ENCODE measurements at places on chromosomes 12 and 14.

GRCh38 chr14:96030108-96030760 is 8.9 kb upstream of the C14orf132 start:
- no peak for DNase-seq

DNA sequence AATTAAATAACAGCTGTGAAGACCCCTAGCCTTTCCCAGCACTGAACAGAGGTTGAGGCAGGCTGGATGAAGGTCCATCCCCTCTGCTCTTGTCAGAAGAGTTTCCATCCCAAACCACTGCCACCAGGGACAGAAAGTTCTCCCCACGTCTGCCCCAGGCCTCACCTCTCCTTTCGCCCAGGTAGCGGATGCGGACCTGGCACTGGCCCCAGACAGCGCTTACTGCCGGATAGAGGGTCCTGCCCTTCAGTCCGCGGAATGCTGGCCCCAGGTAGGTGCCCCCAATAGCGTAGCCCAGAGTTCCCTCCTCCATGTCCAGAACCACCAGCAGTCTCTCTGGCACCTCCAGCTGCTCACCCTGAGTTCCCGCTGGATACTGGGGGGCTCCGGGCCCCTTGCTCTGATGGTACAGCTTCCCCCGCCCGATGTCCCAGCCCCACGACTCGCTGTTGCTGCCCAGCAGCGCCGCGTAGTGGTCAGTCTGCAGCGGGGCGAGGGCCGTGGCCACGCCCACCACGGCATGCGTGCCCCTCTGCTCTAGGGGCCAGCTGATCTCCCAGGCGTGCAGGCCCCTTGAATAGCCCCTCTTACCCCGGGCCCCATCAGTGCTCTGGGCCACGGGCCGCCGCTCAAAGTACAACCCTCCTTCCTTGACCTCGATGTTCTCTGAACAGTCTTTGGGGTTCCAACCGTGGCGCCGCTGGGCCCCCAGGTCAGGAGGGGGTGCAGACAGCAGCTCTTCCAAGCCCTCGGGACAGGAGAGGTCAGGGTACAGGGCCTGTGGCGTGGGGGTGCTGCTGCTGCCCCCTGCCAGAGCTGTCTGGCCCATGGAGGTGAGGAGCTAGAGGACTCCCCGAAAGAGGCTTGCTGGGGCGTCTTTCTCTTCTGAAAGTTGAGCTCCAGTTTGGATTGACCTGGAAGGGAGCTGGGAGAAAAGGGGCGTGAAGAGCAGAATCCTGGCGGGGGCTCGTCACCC is 742 bp downstream of the SPSB2 start:
- peak; percentile 83 for DNase-seq

DNA sequence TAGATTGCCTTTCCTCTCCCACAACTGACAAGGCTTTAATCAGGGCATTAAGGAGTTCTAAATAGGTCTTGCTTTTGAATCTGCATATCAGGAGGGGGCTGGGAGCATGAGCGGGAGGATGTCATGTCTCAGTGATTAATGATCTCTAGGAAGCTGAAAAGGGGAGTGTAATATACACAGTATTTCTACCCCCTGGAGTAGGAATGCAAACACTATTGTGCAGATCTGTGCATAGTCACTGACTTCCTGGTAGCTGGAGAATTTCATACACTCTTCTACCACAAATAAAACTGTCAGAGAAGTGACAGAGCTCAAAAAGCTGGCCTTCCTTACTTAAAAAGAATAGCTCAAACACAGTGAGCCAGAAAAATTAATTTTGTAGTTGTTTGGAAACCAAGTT is 65.8 kb downstream of the RIC8B start:
- DNase-seq, result no peak

- DNase-seq, result no peak
Observed at GRCh38 chr14:65000898-65001591, 14.3 kb downstream of the FNTB start.

- DNase-seq, result no peak
Observed at GRCh38 chr14:100325231-100325632, 2.1 kb downstream of the SLC25A47 start.

GRCh38 chr12:88111074-88111652 is 30.7 kb downstream of the CEP290 start:
- no peak for DNase-seq

GRCh38 chr14:102694530-102695166 is 82.6 kb upstream of the TRAF3 start:
- DNase-seq, result no peak

- DNase-seq, result no peak
Observed at GRCh38 chr12:83630526-83630925, 943.8 kb downstream of the TMTC2 start.

All from posterior cingulate gyrus (tissue), 11 donors.